ENCODE measurements at places on chromosomes 1 and 21. TPM values are rescaled to one million over a fixed set of nuclear protein-coding genes. Genes with fewer than 3 reads are reported as not detected.

The ITGB2 gene
- 19.1 TPM for total RNA-seq

The SHISA4 gene
- 96.6 TPM for total RNA-seq

GRCh38 chr1:182149411-182149965 is 88.0 kb upstream of the ZNF648 start:
- DNase-seq: peak; percentile 56

DNA sequence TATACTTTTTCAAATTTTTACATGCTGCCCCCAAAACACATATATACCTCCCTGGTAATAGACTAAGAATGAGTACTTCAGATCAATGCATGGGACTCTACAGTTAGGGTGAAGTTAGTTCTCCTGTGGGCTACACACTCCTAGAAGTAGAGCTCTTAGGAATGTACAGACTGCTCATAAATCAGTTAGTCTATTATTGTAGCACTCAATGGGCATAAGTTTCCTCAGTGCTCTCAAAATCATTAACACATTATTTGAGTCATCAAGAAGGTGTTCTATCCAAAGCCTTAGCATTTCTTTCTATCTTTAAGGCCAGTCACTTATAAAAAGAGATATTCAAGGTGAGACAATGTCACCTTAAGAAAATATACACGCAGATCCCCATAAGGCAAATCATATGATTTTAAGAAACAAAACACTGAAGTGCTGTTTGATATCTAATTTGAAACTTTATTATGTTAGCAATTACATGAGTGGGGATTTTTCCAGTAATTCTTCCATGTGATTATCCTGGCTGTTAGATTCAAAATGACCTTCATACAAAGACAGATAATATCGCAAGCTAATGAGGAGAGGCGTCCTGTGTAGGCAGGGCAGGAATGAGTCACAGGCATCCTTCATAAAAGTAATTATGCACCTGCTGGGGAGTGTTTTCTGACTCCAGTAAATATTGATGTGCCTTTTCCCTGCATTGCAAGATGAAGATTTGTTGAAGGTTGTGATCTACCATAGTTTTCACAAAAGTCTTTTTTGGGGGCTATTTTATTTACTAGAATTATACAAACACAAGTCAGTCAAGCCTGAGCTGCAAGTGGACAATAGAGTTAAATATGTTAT is 167.2 kb upstream of the ATP1B1 start:
- no peak for DNase-seq

DNA sequence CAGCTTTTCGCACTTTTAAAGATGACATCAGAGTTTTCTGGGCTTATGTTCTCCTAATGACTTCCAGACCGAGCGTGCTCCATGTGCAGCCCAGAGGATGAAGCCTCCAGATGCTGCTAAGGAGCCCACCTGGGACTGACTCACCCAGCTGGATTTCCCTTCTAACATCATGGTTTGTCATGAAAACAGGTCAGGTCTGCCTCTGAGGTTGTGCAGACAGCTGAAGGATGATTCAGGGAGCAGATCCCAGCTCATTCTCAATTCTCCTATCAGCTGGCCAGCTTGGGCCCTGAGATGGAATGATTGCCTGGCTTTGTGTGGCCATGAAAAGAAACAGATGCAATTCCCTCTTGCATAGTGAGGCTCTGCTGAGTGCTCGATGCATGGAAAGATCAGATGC is 123.9 kb upstream of the DUSP10 start:
- no peak for DNase-seq

DNA sequence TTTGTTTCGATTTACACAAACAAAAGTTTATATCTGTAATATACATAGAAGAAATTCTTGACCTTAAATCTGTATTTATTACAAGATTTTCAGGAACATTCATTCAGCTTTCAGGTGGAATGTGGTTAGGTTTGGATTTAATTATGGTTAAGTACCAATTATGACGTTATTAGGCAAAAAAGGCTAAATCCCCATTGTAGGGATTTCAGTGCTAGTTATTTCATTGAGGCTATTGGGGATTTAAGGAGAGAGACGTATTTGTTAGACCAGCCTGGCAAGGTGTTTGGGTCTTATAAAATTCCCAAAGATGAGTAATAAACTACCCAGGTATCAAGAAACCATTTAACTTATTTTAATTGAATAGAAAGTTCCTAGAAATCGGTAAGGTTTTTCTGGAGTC is 26.0 kb downstream of the PRKAA2 start:
- DNase-seq: no peak

- DNase-seq: no peak
These were observed 56.8 kb downstream of the ZBTB17 start for GRCh38 chr1:15918962-15919715.

The OR10Z1 gene
- total RNA-seq: not detected

GRCh38 chr1:245008761-245009160 is 144.4 kb upstream of the HNRNPU start:
- no peak for DNase-seq

- no peak for DNase-seq
These were observed 6.7 kb downstream of the WNT2B start for GRCh38 chr1:112515311-112516009.

The OR2T27 gene
- not detected for total RNA-seq

GRCh38 chr1:31640964-31641363 is 3.7 kb downstream of the PEF1 start:
- no peak for DNase-seq

- DNase-seq: no peak
These were observed 32.4 kb upstream of the PRDX6 start for GRCh38 chr1:173444757-173445156.

DNA sequence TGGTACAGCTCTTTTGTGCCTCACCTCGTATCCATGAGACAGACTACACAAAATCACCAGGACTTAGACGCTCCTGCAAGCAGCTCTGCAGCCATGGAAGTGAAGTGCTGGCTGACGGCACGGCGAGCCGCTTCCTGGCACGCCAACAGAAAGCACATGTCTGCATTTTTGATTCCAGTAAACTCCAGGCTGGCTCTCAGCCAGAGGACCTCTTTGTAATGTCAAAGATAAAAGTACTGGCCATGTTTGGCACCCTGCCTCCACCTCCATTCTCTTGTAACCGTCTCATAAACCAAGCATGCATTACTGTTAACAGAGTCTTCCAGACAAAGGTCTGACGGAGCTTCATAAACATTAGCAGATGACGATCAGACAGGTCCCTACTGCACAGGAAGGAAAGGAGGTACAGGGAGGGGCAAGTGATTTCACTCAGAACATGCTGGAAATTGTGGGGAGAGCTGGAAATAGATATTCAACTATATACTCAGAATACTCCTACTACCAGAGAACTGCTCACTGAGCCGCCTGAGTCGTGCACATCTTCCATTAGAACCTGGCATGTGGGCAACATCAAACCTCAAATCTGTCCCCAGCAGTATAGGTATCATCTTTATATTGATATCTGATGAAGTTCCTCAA is 632.0 kb downstream of the SMYD3 start:
- peak; percentile 87 for DNase-seq

The MYBPH gene
- not detected for total RNA-seq

DNA sequence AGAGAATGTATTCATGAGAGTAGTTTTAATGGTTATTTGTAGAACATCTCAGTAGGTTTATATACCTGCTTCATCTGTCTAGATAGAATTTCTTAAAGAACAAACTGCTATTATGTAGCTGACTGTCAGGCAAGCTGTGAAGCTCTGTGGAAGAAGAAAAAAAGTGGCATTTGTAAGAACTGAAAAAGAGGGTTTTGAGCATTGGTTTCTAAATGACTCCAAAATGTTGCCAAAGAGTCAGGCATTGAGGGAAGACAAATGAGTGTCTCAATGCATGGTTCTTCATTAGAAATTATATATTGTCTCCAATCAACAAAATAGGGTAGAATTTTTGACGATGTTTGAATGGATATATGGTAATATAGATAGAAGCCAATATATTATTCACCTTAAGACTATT is 1276.1 kb downstream of the KCNT2 start:
- DNase-seq: no peak

GRCh38 chr1:108551137-108551862 is 8.6 kb upstream of the EEIG2 start:
- no peak for DNase-seq

- DNase-seq: peak; percentile 88
These were observed 700 bp upstream of the CCDC28B start for GRCh38 chr1:32199717-32200072.

- DNase-seq: no peak
These were observed 1.2 kb downstream of the MAN1A2 start for GRCh38 chr1:117368116-117369108.

The LEMD1 gene
- not detected for total RNA-seq

DNA sequence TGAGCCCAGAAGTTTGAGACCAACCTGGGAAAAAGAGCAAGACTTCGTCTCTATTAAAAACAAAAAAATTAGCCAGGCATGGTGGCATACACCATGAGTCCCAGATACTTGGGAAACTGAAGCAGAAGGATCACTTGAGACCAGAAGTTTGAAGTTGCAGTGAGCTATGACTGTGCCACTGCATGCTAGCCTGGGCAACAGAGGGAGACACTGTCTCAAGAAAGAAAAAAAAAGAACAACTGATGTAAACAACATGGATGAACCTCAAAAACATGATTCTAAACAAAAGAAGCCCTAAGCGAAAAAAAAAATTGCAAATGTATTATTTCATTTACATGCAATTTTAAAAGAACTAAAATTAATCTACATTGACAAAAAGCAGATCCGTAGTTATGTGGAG is 9.0 kb downstream of the LRRC40 start:
- DNase-seq: no peak

The OR2M3 gene
- total RNA-seq: not detected

- no peak for DNase-seq
These were observed 257.0 kb downstream of the SIPA1L2 start for GRCh38 chr1:232372841-232373440.

GRCh38 chr21:27631471-27631870 is 664.6 kb upstream of the ADAMTS5 start:
- no peak for DNase-seq

- DNase-seq: no peak
These were observed at the start of gene FAM3B for GRCh38 chr21:41316200-41317062. Gene FAM3B (plus strand): TSS chr21:41316801. CDS start chr21:41316880, 79 bp downstream.

All from right cardiac atrium (tissue), 5 donors.